Hematopoietic multipotent progenitor cell (in vitro differentiated cells): ENCODE measurements at places on chromosomes 3 and 15.

DNA sequence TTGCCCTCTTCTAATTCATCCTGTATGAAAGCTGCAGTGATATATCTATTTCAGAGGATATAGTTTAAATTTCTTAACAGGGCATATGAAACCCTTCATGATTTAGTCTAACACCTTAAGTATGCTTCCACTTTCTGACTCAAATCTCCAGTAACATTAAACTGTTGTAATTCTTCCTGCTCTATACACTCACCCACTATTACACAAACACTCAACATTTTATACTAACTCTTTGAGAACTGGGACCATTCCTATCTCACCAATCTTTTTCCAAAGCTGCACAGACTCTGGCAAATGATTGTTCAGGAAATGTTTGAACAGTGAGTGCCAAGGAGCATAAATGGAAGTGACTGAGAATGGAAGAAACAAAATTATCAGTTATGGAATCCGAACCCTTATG, 560.4 kb upstream of the DPPA4 start:
- DNase-seq: no peak

DNA sequence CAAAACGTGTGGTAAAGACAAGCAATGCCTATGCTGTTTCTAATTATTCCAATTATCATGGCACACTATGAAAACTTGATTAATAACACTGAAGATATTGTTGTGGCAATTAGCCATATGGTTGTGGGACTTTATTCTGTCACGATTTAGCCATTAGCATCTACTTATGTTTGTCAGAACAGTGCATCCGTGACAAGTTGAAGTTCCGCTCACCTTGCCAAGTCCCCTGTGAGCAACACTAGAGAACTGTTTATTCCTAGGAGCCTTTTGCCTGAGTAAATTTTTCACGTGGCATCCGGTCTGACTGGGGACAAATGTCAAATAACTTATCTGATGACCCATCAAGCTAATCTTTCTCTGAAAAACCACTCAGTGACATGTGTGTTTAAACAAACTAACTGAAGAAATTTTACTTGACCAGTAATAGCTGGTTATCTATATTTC, 403.3 kb downstream of the TBC1D5 start:
- no peak for DNase-seq

DNA sequence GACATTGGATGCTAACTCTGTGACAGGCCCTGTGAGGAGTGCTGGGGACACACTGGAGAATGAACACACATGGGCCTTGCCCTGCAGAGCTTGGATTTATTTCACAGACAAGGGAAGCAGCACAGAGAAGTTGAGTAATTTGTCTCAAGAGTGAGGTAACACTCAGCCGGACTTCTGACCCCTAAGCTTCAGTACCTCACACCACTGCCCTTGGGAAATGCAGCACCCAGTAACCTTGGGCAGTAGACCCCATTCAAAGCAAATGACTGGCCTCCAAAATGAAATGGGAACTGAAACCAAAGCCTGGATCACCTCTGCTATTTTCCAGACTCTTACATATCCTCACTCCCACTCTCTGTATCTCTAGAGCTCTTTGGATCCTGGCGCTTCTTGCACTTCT, 37.3 kb downstream of the RFT1 start:
- no peak for DNase-seq

DNA sequence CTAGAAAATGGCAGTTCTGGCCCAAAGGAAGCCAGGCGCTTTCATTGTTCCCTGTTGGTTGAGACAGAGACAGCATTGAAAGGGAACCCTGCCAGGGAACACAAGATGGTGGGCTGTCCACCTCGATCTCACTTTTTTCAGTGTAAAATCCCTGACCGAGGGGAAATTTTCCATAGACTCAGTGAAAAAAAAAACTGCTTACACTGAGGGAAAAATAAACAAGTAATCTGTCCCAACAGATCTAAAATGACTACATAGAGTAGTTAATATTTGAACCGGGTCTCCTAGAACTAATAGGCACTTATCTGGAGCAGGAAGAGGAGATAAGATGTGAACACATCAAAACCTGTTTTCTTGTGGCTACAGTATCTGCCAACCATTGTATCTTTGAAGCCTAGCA, 763.4 kb upstream of the GOLIM4 start:
- no peak for DNase-seq

DNA sequence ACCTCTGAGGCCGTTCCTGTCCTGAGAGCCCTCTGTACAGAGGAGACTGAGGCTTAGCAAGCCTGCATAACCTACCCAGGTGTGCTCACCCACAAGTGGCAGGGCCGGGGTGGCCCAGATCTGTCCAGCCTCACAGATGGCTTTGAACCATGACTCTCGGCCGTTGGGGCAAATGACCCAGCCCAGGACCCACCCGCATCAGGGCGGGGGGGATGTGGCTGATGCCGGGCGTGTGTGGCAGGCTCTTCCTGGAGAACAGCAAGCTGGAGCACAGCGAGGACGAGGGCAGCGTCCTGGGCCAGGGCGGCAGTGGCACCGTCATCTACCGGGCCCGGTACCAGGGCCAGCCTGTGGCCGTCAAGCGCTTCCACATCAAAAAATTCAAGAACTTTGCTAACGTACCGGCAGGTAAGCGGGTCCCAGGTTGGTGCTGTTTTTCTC, 133.5 kb downstream of the LRRK1 start:
- DNase-seq: no peak

GRCh38 chr3:151305060-151305774, 11.4 kb downstream of the GPR87 start:
- DNase-seq: no peak

GRCh38 chr15:88089024-88089620, 167.4 kb downstream of the NTRK3 start:
- DNase-seq: no peak

- no peak for DNase-seq
Observed at GRCh38 chr3:143726727-143727126, 121.5 kb downstream of the SLC9A9 start.

GRCh38 chr3:5006755-5007202, 27.5 kb downstream of the BHLHE40 start:
- peak; percentile 93 for DNase-seq

- peak; percentile 34 for DNase-seq
Observed at GRCh38 chr15:58227706-58228543, 89.7 kb downstream of the AQP9 start.

DNA sequence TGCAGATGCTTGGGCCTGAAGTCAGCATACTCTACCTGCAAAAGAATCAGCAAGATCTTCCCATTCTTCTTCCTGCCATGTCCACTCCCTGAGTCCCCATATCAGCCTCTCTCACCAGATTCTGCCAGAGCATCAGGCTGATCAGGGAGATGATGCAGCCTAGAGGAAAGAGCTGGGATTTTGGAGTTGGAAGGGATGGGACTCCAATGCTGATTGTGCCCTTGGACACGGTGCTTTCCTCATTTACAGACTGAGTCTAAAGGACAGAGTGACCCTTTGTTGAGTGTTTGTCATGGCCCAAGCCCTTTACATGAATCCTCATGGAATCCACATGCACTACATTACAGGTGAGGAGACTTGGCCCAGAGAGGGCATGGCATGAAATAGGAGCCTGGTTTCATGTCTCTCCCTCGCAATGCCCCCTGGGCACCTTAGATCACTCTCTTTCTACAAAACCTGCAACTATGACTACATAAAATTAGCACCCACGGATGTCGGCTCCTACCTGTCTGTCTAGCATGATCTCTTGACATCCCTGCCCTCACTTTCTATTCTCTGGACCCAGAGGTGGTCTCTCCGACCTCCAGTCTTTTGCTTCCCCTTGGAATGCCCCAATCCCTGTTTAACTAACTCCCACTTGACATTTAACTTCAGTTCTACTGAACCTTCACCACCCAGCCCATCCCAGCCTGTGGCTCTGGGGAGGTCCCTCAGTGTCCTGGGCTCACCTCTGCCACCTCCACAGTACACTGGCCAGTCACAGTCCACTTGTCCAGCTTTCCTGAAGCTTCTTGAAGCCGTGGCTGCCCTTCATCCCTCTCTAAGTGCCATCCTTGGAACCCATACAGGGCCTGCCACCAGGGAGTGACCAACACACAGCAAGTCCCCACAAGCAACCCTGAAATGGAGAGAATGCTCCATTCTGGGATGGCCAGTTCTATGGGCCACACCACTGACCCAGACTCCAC, 173.5 kb downstream of the ABHD5 start:
- no peak for DNase-seq
